Dorsolateral prefrontal cortex (tissue), 122 donors: ENCODE measurements at places on chromosomes 1 and 21. TPM values are rescaled to one million over a fixed set of nuclear protein-coding genes. Genes with fewer than 3 reads are reported as not detected.

MIB2 gene
- total RNA-seq, result 139 TPM

CELA2B gene
- not detected for total RNA-seq

GSTM5 gene
- total RNA-seq, result 41.9 TPM

KIF26B gene
- total RNA-seq, result 10.8 TPM

CD34 gene
- 18.7 TPM for total RNA-seq

OR2L3 gene
- total RNA-seq, result 1.6 TPM

BOLA1 gene
- total RNA-seq, result 14.4 TPM

CFHR5 gene
- not detected for total RNA-seq

LRRC7 gene
- 120 TPM for total RNA-seq

AMIGO1 gene
- total RNA-seq, result 30.1 TPM

ACTA1 gene
- total RNA-seq, result 1.2 TPM

NBPF6 gene
- not detected for total RNA-seq

SPRR2E gene
- total RNA-seq, result not detected

SLC45A3 gene
- 15.8 TPM for total RNA-seq

C1orf94 gene
- 1.2 TPM for total RNA-seq

FAM229A gene
- 7.3 TPM for total RNA-seq

CFAP141 gene
- total RNA-seq, result not detected
